IPS-NIHi11 (cell line): ENCODE measurements at places on chromosomes 7 and 10.

DNA sequence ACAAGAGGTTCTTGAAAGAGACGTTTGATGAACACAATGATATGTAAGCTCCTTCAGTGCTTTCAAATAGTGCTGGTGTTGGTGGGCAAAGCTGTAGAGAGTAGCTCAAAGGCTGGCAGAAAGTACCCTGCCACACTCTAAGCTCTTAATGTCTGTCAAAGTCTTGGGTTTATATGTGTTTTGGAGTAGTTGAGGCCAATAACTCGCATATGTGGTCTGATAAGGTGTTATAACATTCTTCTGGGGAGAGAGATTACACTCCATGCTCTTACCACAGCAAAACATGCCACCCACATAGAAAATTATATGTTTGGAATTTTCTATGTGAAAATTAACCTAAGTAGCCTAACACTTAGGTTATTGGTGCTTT, 30.8 kb upstream of the NME8 start:
- DNase-seq = no peak

GRCh38 chr10:62961951-62962523, 145.9 kb upstream of the EGR2 start:
- no peak for DNase-seq

DNA sequence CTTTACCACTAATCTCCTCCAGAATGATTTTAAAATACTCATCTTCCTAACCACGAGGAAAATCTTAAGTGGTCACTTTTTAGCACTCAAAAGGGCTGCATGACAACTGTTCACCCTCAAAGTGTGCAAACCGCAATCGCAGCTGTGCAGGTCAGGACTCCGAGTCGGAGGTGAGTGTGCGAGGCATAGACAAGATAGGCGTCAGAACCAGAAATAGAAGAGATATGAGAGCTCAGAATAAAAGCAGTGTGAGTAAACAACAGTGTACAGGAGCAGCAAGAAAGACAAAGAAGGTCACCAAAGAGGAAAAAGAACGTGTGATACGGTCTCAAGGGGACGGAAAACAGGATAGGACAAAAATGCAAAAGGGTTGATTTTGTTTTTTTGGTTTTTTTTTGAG, 17.5 kb upstream of the ENO4 start:
- DNase-seq = no peak

GRCh38 chr10:130480491-130480890, 344.3 kb downstream of the GLRX3 start:
- no peak for DNase-seq
